ENCODE measurements at places on chromosomes 12 and 14.

DNA sequence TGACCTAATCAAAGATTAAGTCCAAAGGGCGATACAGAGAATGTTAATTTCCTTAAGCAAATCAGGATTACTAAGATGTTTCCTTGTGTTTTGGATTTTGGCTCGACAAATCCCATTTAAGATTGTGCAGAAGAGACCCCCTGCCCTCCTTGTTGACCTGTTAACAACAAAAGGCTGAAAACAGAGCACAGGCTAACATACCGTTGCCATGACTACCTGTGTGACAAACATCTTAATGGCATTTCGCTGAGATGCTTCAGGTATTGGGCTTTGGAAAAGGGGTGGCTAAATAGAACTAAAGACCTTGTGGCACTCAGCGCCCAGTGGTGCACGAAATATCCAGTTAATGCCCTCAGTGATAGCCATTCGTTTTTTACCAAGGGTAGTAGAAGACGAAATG lies 1532.3 kb upstream of the TMEM132C start:
- no peak for DNase-seq

DNA sequence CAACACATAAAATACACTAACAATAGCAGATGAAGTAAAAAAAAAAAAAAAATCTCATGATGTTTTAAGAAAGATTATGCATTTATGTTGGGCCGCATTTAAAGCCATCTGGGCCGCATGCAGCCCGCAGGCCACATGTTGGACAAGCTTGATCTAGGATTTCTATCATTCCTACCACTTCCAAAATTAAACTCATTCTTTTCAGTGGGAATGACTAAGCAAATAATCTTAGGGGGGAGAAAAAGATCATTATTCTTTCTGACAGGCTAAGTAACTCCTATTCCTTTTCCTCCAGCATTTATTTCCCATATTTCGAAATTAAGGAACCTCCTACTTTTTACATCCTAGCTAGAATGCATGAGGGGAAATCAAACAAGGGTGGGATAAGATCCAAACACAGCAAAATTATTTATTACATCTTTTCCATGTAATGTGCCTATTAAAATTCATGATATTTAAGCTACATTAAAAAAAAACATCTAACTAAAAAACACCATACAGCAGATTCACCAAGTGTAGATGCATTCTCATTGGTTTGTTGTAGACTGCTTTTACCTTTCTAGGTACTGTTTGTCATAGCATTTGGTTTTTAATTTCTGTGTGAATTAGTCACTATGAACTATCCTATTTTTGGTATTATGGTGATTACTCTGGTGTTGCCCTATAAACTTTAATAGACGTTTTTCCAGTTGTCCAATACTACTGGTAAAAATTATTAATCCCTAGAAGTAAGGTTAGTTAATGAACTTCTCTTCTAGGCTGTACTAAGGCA lies 76.1 kb downstream of the RASSF8 start:
- DNase-seq = no peak

- DNase-seq = peak; percentile 3
These were observed at the start of gene CNTN1 for GRCh38 chr12:40691913-40692764. TSS of gene CNTN1 (plus strand) at chr12:40692439.

GRCh38 chr12:51269174-51270066 lies 795 bp downstream of the SMAGP start:
- DNase-seq = peak; percentile 65
